ENCODE measurements at places on chromosomes 16 and 17.

DNA sequence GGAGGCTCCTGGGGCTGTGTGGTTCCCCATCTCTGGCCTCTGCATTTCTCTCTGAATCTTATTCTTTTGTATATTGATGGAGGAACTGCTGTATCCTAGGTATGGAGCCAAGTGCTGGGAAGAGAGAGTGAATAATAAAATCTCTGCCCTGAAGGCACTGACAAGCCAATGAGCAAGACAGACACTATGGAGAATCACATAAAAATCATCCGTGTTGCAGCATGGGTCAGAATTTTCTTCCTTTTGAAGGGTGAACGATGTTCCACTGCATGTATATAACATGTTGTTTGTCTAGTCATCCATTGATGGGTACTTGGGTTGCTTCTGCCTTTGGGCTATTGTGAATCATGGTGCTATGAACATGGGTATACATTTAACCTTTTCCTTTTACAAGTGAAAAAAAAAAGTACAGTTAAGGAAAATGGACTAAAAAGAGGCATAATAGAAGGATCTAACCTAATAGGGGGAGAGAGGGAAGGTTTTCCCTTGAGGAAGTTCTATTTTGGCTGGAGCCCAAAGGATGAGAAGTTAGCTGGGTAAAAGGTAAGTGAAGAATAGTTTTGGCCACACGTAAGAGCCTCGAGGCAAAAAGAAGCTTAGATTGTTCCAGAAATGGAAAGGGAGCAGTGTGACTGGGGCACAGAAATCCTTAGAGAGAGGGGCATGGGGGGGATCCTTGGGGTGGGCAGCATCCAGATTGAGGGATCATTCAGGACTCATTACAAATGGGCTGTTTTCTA is 32.3 kb upstream of the GNA13 start:
- DNase-seq, result no peak

- DNase-seq, result no peak
These were observed 5.2 kb downstream of the SECTM1 start for GRCh38 chr17:82328141-82328993.

- no peak for DNase-seq
These were observed 14.2 kb upstream of the LRRC75A start for GRCh38 chr17:16506188-16506587.

DNA sequence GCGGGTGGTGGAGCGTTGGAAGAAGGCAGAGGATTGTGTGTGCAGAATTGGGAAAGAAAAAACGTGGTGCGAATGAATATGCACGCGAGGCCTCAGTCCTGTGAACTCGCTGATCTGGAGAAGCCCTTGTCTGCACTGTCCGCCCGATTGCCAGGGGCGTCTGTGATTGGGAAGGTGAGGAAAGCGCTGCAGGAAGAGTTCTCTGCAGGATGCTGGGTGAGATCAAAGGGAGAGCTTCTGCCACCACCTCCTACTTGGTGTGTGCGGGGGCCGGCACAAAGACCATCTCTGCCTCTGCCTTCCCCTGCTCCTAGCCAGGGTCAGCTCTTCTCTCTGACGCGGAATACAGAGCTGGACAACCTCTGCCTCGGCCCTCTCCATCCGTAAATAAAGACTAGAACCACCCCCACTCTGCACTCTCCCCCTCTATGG is 841 bp upstream of the RAB5C start:
- DNase-seq, result no peak

GRCh38 chr16:53565296-53565863 is 62.4 kb upstream of the AKTIP start:
- no peak for DNase-seq

DNA sequence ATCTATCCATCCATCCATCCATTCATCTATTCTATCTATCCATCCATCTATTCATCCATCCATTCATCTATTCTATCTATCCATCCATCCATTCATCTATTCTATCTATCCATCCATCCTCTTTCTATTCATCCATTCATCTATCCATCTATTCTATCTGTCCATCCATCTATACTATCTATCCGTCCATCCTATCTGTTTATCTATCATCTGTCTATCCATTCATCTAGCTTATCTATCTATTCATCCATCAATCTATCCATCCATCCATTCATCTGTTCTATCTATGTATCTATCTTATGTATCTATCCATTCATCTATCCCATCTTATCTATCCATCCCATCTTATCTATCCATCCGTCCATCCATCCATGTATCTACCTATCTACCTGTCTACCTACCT is 8.8 kb downstream of the RNF213 start:
- DNase-seq, result no peak

GRCh38 chr16:17106243-17106791 is 364.4 kb downstream of the XYLT1 start:
- no peak for DNase-seq

DNA sequence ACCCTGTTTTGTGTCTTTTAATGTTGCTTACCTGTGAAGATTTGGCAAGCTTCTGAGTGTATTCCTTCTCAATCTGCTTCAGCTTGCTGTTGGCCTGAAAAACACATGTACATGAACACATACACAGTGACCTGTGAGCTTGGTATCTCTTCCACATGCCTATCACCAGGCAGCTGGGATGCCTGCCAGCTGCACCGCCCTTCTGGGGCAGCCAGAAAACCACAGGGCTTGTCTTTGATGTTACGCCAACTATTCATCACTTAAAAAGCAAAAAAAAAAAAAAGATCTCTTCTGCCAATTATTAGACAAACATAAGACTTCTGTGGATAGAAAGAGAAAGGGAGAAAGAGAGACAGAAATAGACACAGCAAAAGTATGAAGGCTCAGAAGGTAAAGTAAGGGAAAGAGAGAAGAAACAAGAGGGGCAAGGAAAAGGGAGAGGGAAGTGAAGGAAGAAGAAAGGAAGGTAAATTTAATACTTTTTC is 189.2 kb upstream of the AXIN2 start:
- peak; percentile 93 for DNase-seq

- DNase-seq, result no peak
These were observed 54.6 kb downstream of the STX8 start for GRCh38 chr17:9521062-9521461.

DNA sequence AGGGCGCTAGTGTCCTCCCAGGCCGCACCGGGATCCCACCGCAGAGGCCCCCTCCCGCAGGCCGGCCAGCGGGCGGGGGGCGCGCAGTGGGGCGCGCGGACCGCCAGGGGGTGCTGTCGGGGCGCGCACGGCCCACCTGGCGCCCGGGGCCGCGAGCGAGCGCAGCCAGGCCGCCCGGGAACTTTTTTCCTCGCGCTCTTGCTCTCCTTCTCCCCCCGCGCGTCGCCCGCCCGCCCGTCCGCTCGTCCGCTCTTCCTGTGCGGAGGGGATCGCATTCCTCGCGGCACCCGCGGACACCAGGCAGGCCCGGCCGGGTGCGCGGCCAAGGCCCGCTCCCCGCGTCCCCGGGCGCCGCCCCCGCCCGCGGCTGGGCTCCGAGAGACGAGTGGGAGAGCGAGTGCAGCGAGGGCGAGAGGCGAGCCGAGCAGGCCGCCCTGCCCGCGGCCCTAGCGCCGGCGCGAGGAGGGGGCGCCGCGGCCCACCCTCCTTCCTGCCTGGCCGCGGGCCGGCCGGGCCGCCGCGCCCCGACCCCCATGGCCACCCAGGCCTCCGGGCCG is at the start of gene RAI1:
Gene RAI1, plus strand, starts transcription at position 272 of the 557 bp plus-strand sequence. CDS start 111,491 bp downstream, outside the sequence.
- DNase-seq, result peak; percentile 84

GRCh38 chr17:52789829-52790228 is 631.3 kb upstream of the CA10 start:
- no peak for DNase-seq

- DNase-seq, result no peak
These were observed at the start of gene TMEM238L for GRCh38 chr17:10803830-10804475. Gene TMEM238L, minus strand, starts transcription at chr17:10804099. Its CDS starts 136 bp downstream, at chr17:10803963.

- DNase-seq, result no peak
These were observed 970 bp downstream of the PRSS36 start for GRCh38 chr16:31148896-31149295.

- DNase-seq, result no peak
These were observed 43.7 kb downstream of the IL21R start for GRCh38 chr16:27445502-27446175.

- no peak for DNase-seq
These were observed 83.4 kb downstream of the KCNJ12 start for GRCh38 chr17:21459536-21459935.

DNA sequence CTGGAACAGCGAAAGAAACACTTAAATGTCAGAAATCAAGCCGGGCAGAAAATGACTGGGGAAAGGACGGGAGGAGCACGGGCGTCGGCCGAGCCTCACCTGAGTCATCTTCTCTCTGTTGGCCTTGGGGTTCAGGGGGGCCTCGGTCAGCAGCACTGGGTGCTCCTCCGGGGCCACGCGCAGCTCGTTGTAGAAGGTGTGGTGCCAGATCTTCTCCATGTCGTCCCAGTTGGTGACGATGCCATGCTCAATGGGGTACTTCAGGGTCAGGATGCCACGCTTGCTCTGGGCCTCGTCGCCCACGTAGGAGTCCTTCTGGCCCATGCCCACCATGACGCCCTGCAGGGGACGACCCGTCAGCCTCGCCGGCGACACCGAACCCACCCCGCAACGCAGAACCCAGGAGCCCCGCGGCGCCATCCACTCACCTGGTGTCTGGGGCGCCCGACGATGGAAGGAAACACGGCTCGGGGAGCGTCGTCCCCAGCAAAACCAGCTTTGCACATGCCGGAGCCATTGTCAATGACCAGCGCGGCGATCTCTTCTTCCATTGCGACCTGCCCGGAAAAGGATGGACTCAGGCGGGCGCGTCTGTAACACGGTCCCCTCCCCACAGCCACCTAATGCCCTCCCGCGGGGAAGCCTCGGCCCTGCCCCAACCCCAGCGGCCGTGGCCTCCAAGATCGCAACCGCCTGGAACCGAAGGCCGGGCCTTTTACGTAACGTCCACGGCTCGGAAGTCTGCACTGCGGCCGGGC is 616 bp downstream of the ACTG1 start:
- DNase-seq, result no peak

- no peak for DNase-seq
These were observed 25.3 kb upstream of the PRM1 start for GRCh38 chr16:11306381-11306780.

- no peak for DNase-seq
These were observed 71.7 kb downstream of the ARHGAP17 start for GRCh38 chr16:24943471-24943870.

DNA sequence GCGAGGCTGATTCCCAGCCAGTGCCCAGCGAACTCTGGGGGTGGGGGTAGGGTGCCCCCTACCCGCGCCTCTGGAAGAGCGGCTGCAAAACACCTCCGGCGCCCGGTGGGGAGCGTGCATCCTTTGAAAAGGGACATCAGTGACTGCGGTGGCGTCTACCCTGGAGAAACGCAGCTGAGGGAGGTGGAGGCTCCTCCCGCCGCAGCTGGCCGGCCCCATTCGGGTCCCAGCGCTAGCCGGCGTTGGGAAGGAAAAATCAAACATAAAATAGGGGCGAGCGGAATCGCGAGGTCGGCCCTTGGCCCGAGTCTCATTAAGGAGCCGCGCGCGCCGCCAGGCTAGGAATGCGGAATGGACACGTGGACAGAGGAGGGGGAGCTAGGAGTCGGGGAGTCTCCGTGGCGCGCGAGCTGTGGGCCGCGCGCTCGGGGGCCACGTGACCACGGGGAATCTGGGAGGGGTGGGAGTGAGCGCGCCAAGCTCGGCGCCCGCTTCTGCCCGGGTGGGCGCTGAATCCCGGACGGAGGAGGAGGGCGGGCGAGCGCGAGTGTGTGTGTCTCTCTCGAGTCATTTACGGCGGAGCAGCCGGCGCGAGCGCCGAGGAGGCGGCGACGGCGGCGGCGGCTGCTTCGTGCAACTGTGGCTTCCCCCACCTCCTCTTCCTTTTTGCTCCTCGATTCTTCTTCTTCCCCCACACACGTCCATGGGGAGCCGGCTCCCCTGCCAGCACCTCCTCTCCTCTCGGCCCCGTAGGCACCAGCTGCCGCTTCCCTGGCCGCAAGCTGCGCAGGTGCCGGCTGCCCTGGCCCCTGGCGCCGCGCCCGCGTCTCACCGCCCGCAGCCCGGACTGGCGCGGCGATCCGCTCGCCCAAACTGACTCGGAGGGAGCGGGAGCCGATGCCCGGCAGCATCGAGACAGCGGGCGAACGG is at the start of gene TMEM132E:
Gene TMEM132E, plus strand, starts transcription at position 566 of the 930 bp plus-strand sequence. CDS start 1,495 bp downstream, outside the sequence.
- DNase-seq, result peak; percentile 69

DNA sequence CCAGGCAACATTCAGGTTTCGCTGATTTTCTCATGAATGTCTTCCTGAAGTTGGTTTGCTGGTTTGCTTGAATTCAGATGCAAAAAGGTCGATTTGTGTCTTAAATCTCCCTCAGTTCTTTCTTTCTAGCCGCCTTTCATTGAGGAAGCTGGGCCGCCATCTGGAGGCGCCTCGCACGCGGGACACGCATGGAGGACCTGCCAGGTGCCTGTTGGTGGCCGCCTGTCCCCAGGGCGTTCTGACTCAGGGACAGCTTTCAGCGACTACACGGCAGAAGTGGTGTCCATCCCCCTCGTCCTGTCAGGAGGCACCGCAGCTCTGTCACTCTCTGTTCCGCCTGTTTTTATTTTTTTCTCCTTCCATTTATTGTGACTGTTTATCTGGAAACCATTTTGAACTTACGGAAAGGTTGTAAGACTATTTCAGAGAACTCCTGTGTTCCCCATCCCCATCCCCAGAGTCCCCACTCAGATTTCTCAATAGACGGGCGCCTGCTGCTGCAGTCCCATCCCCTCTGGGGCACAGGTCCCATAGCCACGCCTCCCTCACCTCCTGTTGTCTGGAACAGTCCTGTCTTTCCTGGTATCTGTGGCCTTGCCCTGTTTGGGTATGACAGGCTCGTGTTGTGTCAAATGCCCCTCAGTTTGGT is 33.2 kb downstream of the COX4I1 start:
- no peak for DNase-seq

- peak; percentile 74 for DNase-seq
These were observed 143.8 kb downstream of the CLEC16A start for GRCh38 chr16:11088074-11088730.

DNA sequence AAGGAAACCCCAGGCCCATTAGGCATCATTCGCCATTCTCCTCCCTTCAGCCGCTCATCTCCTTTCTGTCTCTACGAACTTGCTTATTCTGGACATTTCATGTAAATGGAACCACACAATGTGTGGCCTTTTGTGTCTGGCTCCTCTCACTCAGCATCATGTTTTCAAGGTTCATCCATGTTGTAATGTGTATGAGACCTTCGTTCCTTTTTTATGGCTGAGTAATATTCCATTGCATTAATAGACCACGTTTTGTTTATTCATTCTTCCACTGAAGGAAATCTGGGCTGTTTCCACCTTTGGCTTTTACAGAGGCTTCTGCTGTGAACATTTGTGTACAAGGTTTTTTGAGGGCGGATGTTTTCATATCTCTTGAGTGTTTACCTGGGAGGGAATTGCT is 3.2 kb downstream of the CRISPLD2 start:
- no peak for DNase-seq

GRCh38 chr17:46908068-46908737 is 14.8 kb upstream of the GOSR2 start:
- DNase-seq, result no peak

- DNase-seq, result no peak
These were observed 14.3 kb downstream of the EFTUD2 start for GRCh38 chr17:44884941-44885340.

- DNase-seq, result no peak
These were observed 213.5 kb downstream of the TMEM114 start for GRCh38 chr16:8376858-8377257.

DNA sequence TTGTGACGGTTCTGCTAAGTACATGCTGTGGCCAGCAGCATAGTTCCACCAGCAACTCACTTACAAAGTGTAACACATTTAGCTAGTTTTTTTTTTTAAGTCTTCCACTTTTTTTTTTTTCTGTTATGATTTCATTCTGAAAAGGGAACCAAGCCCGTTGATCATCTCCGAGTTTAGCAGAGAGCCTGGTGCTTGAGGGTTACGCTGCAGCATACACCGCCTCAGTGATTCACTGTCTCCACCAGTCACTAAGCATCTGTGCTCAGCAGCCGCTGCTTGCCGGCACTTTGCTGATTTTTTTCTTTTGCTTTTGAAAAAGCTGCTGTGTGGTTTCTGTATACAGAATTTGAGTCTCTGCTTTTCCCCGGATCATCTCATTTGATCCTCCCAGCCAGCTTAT is 194.5 kb upstream of the CDH13 start:
- DNase-seq, result no peak
